ENCODE measurements at places on chromosomes 4 and X.
A peak's percentile ranks its signal among the peaks of the same experiment; 100 is the strongest.

DNA sequence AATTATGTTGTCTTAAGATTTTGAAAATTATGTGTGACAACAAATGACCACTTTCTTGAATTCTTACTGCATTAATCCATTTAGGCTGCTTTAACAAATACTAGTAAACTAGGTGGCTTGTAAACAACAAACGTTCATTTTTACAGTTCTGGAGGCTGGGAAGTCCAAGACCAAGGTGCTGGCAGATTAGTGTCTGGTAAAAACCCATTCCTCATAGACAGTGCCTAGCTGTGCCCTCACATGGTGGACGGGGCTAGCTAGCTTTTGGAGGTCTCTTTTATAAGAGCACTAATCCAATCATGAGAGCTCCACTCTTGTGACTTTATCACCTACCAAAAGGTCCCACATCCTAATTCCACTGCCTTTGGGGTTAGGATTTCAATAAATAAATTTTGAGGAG, 425.8 kb downstream of the SPRY1 start:
- no peak for DNase-seq

DNA sequence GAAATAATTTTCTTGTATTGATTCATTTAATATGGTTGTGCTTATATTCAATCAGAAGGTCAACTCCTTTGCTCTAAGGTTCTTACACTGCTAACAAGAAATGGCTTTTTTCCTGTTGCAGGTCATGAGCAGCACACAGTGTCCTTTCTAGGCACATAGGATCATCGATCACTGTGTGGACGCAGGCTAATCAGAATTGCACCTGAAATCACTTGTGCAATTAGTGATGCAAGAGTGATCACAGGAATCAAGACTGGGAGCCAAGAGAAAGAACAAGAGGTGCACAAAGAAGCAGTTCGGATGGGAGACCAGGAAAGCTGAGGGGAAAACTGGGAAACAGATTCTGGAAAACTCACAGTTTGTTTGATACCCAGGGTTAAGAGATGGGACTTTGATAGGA, 21.1 kb downstream of the TDO2 start:
- no peak for DNase-seq

DNA sequence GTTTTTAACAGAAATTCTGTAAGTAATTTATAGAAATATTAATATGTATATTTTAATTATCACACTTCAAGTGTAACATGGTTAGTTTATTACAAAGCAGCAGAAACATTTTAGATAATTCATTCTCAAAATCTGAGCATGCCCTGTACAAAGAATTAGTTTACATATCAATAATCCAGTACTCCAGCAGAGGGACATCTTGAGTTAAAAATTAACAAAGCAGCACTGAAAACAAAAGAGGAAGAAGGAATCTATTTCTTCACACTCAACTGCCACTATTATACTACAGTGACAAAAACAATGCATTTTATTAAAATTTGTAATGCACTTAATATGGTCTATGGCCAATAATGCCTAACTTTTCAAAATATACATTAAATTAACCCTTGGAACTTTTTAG, 179.1 kb upstream of the KLHL4 start:
- DNase-seq: no peak

DNA sequence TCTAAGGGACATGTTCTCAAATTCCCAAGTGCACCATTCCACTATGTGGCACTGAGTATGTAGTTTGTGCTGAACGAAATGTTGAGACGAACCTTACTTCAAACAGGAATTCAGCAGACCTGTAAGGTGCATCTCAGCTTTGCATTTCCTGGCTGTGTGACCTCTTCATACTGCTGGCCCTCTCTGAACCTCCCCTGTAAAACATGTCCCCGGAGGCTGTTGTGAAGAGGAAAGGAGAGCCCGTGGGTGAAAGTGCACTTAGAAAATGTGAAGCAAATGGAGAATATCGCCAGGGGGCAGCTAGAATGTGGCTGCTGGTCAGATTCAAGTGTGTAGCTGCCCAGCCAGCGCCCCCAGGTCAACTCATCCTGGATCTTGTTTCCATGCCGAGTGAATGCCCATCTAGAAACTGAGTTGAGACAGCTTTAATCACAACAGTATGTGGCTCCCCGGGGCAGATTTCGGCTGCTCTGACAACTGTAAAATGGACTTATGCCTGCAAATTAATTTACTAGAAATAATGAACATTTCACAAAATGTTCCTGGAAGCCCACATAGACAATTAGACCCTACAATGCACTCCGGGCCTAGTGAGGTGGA, 263.3 kb downstream of the EVC2 start:
- no peak for DNase-seq

DNA sequence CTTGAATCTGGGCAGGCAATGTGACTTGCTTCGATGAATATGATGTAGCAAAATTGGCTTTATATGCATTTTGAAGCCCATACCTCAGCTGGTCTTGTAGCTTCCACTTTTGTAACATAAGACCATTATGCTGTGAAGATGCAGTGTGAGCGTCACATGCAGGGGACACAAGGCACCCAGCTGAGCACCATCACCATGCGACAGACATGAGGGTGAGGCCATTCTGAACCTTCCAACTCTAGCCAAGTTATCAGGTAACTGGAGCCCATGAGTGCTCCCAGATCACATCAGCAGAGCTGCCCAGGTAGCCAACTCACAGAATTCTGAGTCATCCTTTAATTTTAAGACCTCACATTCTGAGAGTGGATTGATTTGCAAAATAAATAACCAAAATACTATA, 705.9 kb downstream of the FSTL5 start:
- no peak for DNase-seq

DNA sequence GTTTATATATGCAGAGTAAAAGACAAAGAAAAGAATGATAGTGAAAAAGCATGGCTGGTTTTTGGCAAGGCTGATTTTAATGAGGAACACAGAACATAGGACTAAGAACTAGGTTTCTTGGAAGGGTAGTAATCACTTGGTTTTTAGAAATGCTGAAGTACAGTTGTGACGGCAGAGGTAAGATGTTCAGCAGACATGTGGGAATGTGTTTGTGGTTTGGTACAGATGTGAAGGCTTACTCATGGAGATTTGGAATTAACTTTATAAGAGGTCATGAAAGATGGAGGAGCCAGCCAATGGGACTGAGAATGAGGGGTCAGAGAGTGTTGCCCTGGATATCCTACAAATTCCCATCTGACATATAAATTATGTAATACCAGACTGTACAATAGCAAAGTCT, 243.6 kb downstream of the NPFFR2 start:
- DNase-seq: no peak

GRCh38 chr4:112343330-112344080, 46.3 kb downstream of the ALPK1 start:
- DNase-seq: no peak

DNA sequence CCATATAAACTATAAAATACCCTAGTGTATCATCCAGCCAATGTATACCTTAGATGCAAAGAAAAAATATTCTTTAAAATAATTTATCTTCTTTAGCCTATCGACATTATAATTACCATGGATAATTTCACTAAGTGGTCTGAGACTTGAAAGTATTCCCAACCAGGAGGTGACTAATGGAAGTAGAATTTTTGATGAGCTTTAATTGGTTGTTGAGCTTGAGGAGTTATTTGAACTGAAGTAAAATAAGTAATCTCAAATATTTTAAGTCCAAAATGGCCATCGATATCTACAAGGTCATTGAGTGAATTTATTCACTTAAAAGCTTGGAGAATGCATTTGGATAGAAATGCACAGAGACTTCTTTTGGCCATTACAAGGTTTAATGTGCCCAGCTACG, 436.2 kb downstream of the TLL1 start:
- no peak for DNase-seq

DNA sequence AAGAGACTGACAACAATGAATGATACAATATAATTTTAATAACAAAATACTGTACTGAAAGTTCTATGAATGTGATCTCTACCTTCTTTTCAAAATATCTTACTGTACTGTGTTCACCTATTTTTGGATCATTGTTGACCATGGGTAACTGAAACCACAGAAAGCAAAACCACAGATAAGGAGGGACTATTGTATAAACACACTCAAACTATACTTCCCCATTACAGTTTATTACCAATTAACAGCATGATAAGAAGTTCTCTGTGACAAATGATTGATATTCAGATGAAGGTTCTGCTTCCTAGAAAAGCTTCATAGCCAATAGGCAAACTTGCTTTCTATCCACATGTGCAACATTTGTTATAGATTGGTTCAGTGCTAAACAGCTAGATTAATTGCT, 50.1 kb downstream of the GABRG1 start:
- no peak for DNase-seq

DNA sequence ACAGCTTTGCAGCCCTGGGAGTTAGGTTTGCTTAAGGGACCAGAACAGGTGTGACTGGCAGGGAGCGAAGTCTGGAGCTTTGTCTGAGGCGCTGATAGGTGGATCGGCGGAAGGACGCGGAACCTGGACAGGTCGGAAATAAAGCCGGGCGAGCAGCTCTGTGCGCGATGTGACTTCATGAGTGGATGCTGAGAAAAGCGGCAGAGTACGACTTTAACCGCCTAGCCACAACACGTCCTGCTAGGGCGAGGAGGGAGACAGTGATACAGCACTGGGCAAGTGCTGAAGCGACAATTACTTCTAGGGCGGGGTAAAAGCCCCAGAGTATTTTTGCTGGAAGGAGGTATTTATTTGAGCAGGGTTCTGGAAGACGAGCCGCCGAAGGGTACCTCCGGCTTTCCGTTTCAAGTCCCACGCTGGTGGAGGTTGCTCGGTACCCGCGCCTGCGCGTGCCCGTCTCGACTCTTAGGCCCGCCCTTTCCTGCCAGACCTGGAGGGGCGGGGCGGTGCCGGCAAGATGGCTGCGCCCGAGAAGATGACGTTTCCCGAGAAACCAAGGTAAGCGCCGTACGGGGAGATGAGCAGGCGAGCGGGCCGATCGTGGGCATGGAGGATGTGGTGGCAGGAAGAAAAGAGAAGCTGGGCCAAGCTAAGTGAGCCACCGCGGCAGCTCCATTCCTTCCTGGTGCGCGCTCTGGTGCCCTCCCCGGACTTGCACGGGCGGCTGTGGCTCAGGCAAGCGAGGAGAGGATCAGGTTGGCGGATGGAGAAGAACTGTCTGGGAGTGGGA, at the start of gene ZRSR2:
ZRSR2 (plus strand) TSS at position 506 of the 790 bp plus-strand sequence; CDS start at position 518, 12 bp downstream.
- peak; percentile 92 for DNase-seq

DNA sequence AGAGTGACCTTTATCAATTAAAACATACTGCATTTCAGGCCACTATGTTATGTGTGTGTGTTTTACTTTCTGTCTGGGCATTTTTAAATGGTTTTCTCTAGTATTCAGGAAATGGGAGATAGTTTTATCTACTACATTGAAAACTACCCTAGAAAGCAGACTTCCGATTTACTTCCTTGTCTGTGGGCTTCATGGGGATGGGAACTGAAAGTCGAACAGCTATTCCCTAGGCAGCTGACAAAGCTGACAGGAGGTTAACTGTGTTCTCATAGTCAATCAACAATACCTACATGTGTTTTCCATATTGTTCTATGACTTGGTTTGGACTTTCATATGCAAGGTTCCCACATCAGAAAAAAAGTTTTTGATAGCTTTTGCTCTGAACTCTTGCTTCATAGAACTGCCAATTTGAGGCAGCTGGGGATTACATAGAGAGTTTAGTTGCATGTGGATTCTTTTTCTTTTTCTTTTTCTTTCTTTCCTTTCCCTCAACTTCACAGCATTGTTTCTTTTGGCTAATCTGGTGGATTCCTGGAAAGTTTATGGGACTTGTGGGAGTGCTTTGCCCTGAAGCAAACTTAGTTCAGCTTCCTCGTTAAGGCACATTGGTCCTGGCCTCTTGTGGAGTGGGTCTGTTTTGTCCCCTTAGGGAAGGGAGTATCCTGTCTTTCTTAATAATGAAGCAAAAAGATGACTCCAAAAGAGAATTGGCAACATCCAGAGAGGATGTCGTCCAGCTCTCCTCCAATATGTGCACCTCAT, 327.1 kb upstream of the GIMD1 start:
- no peak for DNase-seq

GRCh38 chrX:2485789-2486345, 14.9 kb downstream of the DHRSX start:
- DNase-seq: no peak

DNA sequence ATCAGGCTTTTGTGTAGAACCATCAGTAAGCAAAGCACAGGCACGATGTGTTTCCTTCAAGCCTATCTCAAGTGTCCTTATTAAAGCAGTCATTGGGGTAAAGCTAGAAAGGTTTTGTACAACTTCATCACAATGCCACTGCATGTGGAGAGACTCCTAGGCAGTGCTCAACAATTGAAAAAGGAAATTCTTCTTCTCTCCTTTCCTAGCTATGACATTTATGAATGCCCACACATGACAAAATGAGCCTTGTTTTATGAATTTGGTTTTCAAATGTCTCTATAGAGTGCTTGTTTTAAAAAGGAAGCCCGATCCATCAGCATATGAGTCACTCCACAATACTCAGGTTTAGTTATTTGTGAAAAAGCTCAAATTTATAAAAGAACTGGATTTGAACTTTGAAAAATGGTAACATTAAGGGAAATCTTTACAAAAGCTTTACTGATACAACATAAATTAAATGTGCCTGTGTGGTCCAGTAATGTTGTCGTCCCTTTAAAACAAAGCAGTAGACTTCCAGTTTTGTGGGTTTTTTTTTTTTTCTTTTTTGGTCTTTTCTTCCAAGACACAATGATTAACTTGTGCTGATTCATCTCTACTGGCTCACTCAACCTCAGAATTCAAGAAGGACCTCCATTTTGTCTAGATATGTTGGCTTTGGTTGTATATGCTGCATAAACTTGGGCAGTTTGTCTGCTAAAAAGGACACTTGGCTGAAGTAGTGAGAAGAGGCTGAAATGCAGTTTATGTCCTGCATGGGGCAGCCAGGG, 273.8 kb downstream of the GASK1B start:
- DNase-seq: no peak

DNA sequence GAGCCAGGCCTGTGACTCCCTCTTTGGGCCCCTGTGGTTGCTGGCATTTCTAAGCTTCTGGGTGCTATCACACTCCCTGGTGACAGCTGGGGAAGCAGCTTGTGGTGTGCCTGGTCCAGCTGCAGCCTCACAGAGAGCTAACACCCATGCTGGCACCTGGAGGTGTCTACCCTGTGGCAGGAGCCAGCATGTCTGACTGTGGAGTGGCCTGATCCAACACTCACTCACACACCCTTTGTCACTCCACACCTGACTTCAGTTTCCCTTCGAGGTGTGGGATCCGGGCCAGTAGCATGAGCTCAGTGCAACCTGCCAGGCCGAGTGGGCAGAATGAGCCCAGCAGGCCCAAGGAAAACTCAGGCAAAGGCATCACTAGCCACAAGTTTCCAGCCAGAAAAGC, 67.5 kb downstream of the TECRL start:
- DNase-seq: no peak

DNA sequence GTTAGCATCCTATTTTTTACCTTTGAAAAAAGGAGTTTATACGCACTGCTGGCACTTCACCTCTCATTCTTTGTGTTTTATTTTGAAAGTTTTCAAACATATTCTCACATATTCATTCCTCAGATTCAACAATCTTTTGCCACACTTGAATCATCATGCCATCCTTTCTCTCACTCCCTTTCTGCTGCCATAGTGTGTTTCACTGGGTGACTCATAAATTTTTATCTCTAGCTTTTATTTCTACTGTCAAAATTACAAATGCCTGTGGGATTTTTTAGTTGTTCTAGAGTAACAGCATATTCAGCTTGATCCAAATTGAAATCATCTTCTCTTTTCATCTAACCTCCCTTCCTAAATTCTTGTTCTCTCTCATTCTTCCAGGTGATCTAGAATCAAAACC, 28.0 kb downstream of the MFSD8 start:
- no peak for DNase-seq

All from transverse colon (tissue), 4 donors.